ENCODE measurements at places on chromosomes 11 and 22. TPM values are rescaled to one million over a fixed set of nuclear protein-coding genes. Genes with fewer than 3 reads are reported as not detected.

CEND1 gene
- 58.7 TPM for total RNA-seq

FXYD6 gene
- total RNA-seq: 57.1 TPM

OR4X1 gene
- not detected for total RNA-seq

TREH gene
- total RNA-seq: not detected

CASP12 gene
- total RNA-seq: not detected

NFAM1 gene
- total RNA-seq: 0.91 TPM

FGF3 gene
- total RNA-seq: not detected

C22orf42 gene
- total RNA-seq: not detected

LRRC10B gene
- 8.2 TPM for total RNA-seq

FXYD2 gene
- 0.44 TPM for total RNA-seq

BBOX1 gene
- total RNA-seq: not detected

SLC6A5 gene
- 0.05 TPM for total RNA-seq

PNPLA5 gene
- not detected for total RNA-seq

RTN4RL2 gene
- 119 TPM for total RNA-seq

UBQLNL gene
- not detected for total RNA-seq

NRGN gene
- 28.9 TPM for total RNA-seq

IMMP1L gene
- 34.3 TPM for total RNA-seq

LRRC55 gene
- total RNA-seq: 29.0 TPM

Data from glutamatergic neuron (in vitro differentiated cells).